ENCODE measurements at places on chromosomes 7 and 10. TPM values are rescaled to one million over a fixed set of nuclear protein-coding genes. Genes with fewer than 3 reads are reported as not detected.

The ZNF438 gene
- 11.6 TPM for total RNA-seq

The CCL24 gene
- 1.1 TPM for total RNA-seq

The PCLO gene
- total RNA-seq, result 1.2 TPM

The ACHE gene
- total RNA-seq, result 2.6 TPM

The PCDH15 gene
- total RNA-seq, result not detected

The GPR37 gene
- 0.99 TPM for total RNA-seq

DNA sequence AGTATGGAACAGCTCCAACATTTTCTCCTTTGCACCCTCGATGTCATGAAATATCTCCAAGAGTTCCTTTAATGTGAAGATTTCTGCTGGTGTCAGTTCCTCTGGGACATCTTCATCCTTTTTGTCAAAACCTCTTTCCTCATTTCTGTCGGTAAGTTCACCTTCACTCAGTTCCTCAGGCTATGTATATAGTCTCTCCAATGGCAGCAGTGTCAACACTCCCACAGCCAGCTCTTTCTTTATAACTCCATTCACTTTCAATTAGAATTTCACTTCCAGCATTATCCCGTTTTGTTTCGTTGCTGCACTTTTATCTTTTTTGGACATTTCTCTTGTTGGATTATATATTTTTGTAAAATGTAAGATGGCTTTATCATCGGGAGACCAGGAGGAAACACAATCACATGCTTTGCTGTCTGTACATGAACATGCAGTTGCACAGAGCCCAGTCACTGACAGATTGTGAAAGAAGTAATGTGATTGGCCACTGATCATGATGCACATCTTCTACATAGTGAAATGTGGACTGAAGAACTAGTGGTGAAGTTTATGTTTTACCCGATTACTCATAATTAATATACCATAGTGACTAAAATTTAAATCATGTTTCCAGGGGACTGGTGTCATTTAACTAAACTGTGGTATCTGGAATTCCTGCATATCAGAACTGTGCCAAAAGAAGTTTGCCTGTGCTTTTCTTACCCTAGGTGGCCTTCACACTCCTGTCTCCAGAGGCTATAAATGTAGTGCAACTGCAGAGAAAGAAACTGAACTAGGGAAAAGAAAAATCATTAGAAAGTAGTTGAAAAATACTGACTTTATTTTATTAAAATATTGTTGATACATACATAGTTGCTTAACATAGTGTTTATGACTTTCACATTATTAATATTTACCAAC lies 289.6 kb downstream of the PPP1R3A start:
- DNase-seq, result no peak

DNA sequence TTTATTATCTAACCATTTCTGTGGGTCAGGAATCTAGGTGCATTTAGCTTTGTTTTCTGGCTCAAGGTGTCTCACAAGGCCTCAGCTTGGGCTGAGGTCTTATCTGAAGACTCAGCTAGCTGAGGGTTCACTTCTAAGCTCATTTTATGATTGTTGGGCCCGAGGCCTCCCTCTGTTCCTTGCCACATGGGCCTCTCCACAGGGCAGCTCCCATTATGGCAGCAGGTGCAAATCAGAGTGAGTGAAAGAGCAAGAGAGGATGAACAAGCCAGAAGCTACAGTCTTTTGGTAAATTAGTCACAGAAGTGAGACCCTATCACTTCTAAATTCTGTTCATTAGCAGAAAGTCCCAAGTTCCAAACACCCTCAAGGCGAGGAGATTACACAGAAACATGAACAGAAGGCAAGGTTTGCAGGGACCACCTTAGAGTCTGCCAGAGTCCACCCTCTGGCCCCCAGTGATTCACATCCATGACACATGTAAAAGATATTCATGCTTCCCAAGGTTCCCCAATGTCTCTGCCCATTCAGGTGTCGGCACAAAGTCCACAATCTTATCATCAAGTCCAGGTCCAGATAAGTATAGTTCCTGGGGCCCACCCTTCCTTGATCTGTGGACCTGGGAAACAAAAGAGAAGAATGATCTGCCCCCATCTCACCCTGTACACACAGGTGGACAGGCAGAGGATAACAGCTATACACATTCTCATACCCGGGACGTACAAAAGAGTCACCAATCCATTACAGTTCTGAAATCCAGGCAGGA lies 23.7 kb downstream of the FIGNL1 start:
- DNase-seq, result no peak

DNA sequence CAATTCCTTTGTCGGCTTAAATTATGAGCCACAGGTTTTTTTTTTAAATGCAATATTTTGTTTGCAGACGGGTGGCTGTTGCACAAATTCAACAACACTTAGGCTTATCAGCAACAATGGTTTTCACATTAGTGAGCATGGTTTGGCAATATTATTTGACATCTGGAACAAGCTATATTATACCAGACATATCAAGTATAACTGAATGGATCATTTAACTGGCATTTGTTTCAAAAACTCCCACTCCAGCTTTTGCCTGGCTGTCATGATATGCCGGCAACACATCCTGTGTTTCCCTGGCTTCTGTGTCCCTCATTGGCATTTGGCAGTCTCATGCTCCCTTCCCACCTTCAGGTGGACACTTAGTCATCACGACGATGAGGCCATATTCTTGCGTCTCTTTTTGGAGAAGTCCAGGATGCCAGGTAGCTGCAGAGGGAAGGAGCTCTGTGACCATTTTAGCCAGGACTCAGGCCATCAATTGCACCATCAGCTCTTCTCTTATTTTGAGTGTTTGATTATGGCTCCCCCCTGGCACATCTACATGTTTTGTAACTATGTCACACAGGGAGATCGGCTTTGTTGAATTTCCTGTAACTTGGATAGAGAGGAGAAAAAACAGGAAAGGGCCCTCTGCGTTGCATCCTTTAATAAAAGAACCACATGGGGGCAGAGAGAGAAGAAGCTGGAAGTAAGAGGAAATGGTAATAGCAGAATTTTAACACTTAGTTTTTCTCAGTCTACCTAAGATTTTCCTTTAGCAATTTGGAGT lies 413.9 kb downstream of the LRMDA start:
- no peak for DNase-seq

GRCh38 chr10:15719899-15720634 lies at the start of gene ITGA8:
Gene ITGA8 (minus strand): TSS chr10:15719922. CDS start chr10:15719771, 151 bp downstream.
- DNase-seq, result peak; percentile 81

DNA sequence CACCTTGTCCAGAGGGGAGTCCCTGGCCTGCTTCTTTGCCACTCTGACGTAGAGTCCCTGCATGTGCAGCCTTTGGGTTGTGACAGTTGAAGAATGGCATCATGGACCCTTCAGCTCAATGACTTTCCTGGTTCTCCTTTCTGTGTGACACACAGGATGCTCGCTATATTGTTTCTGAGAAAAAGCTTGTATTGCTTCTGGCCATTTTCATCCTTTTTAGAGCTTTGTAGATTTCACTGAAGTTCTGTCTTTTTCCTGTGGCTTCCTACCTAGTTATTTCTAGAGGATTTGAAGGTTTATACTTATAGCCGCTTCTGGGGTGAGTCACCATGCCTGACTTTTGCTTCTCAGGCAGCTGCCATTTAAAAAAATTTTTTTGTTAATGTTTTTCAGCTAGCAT lies 27.0 kb downstream of the SND1 start:
- DNase-seq, result no peak

DNA sequence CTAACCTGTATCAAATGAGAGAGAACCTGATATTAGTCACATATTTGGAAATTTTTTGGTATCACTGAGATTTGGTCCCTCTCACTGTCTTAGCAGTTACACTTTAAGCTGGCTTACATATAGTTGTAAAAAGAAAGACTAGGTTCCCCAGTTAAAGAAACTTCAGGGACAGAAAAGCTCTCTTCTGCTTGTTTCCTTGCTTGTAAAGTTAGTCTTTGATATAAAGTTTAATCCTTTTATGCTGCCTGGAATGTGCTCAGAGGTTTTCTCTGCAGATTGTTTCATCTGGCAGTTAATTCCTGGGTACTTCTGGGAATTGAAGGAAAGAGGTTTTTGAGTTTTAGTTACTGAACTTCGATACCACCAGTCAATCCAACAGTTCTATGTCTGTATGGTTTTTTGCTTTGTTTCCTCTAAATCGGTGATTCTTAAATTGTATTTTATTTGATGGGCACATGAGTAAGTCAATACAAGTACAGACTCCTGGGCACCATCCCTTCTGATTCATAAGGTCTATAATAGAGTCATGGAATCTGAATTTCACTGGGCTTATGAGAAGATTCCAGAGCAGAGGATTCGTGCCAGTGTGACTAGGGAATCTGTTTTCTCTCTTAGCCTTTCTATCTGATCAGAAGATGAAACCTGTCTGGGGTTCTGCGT lies 1080.9 kb upstream of the C7orf33 start:
- no peak for DNase-seq

GRCh38 chr7:132240262-132240661 lies 336.0 kb downstream of the PLXNA4 start:
- no peak for DNase-seq

- DNase-seq, result no peak
Observed at GRCh38 chr10:26970667-26971066, 109.9 kb upstream of the ABI1 start.

- DNase-seq, result no peak
Observed at GRCh38 chr10:78155722-78156121, 122.1 kb downstream of the RPS24 start.

- DNase-seq, result no peak
Observed at GRCh38 chr7:107898997-107899594, 8.1 kb downstream of the DLD start.

DNA sequence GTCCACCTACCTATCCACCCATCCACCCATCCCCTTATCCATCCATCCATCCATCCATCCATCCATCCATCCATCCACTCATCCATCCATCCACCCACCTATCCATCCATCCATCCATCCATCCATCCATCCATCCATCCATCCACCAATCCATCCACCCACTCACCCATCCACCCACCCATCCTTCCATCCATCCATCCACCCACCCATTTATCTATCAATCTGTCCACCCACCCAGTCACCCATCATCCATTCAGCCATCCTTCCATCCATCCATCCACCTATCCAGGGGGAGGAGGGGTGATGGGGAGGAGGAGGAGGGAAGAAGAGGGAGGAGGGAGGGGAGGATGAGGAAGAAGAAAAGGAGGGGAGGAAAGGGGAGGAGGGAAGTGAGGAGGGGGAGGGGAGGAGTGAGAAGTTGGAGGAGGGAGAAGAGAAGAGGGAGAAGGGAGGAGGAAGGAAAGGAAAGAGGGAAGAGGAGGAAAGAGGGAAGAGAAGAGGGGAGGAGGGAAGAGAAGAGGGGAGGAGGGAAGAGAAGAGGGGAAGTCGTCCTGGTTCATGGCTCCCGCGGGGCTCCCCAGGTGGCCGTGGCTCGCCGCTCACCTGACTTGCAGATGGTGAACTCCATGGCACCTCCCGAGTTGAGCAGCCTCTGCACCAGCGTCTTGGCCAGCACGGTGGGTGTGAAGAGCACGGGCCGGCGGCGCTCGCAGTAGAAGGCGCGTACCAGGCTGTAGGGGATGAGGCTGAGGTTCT lies 68.8 kb upstream of the GNA12 start:
- no peak for DNase-seq

- no peak for DNase-seq
Observed at GRCh38 chr7:119692541-119692940, 580.4 kb upstream of the KCND2 start.

GRCh38 chr7:24732646-24733413 lies 24.4 kb downstream of the GSDME start:
- DNase-seq, result no peak
